ENCODE measurements at places on chromosomes 16 and 17.
A peak's percentile ranks its signal among the peaks of the same experiment; 100 is the strongest.

- H3K27me3 ChIP-seq, result no peaks in the 10 kb centered on the region
- H3K4me1 ChIP-seq, result peaks cover 21% of the 10 kb centered on the region
- H3K27ac ChIP-seq, result no peak overlapping the region
- peaks cover 48% of the 10 kb centered on the region for H3K36me3 ChIP-seq
These were observed 36.4 kb downstream of the SEC14L1 start for GRCh38 chr17:77177002-77177741.

- H3K36me3 ChIP-seq, result no peaks in the 10 kb centered on the region
- no peaks in the 10 kb centered on the region for H3K27me3 ChIP-seq
- H3K27ac ChIP-seq, result no peak overlapping the region
- DNase-seq, result peak; percentile 80
These were observed 25.7 kb downstream of the CIBAR2 start for GRCh38 chr16:85086347-85087291.

DNA sequence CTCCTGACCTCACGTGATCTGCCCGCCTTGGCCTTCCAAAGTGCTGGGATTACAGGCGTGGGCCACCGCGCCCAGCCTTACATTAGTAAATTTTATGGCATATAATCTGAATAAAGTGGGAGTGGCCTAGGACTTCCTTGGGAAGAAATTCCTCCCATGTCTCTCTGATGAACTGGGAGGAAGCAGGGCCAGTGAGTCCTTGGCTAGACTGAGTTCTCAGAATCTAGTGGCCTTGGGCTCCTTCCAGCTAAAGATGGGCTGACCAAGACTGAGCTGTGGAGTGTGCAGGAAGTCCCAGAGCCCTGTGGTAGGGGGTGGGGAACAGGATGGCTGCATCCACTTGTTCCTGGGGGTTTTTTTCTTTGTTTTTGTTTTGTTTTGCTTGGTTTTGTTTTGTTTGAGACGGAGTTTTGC is 10.0 kb upstream of the NAGLU start:
- peaks cover 27% of the 10 kb centered on the region for H3K4me1 ChIP-seq
- H3K4me3 ChIP-seq, result no peak overlapping the region
- H3K27me3 ChIP-seq, result no peaks in the 10 kb centered on the region
- H3K36me3 ChIP-seq, result peaks cover 2% of the 10 kb centered on the region
- H3K27ac ChIP-seq, result no peak overlapping the region

GRCh38 chr17:45338023-45338781 is 21.4 kb upstream of the MAP3K14 start:
- DNase-seq, result no peak
- H3K27ac ChIP-seq, result no peak overlapping the region
- no peaks in the 10 kb centered on the region for H3K27me3 ChIP-seq
- peaks cover 5% of the 10 kb centered on the region for H3K4me1 ChIP-seq
- H3K4me3 ChIP-seq, result no peak overlapping the region

DNA sequence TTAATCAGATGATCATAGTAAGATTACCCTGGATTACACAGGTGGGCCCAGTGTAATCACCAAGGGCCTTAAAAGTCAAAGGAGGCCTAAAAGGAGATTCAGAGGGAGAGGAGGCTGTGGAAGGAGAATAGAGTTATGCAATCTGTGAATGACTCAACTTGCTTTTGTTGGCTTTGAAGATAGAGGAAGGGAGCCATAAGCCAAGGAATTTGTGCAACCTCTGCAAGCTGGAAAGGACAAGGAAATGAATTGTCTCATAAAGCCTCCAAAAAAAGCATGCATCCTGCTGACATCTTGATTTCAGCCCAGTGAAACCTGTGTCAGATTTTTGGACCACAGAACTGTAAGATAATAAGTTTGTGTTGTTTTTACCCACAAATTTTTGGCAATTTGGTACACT is 109.6 kb downstream of the CNTNAP4 start:
- no peak for DNase-seq
- no peaks in the 10 kb centered on the region for H3K27me3 ChIP-seq
- H3K36me3 ChIP-seq, result no peaks in the 10 kb centered on the region
- H3K4me1 ChIP-seq, result no peaks in the 10 kb centered on the region
- no peak overlapping the region for H3K4me3 ChIP-seq
- no peak overlapping the region for H3K27ac ChIP-seq

GRCh38 chr17:57514614-57515013 is 230.5 kb downstream of the CCDC182 start:
- H3K27ac ChIP-seq, result no peak overlapping the region
- peaks cover 13% of the 10 kb centered on the region for H3K4me1 ChIP-seq
- peaks cover 7% of the 10 kb centered on the region for H3K36me3 ChIP-seq
- DNase-seq, result no peak

DNA sequence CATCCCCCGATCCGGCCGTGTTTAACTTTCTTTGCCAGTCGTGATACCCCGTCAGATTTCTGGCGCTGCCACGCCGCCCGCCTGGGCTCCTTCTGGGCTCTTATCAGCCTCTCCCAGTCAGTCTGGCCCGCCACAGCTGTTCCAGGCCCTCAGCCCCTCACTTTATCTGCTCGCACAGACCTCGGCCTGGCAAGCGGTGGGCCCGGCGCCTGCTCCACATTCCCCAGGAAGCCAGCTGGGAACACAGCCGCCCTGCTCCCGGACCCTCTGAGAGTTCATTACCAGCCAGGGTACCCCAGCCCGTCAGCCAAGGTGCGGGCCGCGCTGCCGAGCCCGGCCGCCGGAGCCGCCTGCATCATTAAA is 157.5 kb downstream of the ZNF423 start:
- H3K4me1 ChIP-seq, result no peaks in the 10 kb centered on the region
- peaks cover 30% of the 10 kb centered on the region for H3K27me3 ChIP-seq
- DNase-seq, result no peak

DNA sequence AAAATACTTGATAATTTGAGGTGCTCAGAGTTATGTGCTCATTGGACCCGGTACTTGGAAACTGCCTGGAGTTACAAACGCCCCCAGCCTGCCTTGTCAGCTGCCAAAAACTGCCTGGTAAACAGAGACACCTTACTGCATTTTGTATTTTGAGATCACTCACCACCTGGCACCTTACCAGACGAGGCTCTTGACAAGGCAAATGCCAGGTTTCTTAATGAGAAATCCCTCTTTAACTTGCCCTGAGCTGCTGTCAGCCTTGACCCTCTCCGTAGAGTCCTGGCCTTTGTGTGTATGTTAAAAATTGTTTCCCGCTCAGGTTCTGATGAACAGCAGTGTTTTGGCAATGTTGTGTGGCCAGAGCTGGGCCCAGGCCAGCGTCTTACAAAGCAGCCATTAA is 28.8 kb downstream of the SYT17 start:
- H3K4me3 ChIP-seq, result no peak overlapping the region
- no peak overlapping the region for H3K27ac ChIP-seq
- DNase-seq, result no peak
- no peaks in the 10 kb centered on the region for H3K36me3 ChIP-seq
- no peaks in the 10 kb centered on the region for H3K4me1 ChIP-seq
- H3K27me3 ChIP-seq, result peaks cover 5% of the 10 kb centered on the region

- no peaks in the 10 kb centered on the region for H3K27me3 ChIP-seq
- H3K4me3 ChIP-seq, result no peak overlapping the region
- no peaks in the 10 kb centered on the region for H3K36me3 ChIP-seq
- H3K27ac ChIP-seq, result no peak overlapping the region
- DNase-seq, result no peak
- H3K4me1 ChIP-seq, result no peaks in the 10 kb centered on the region
These were observed 770.8 kb upstream of the SOX9 start for GRCh38 chr17:71349908-71350600.

GRCh38 chr16:31016018-31016417 is 5.6 kb upstream of the STX1B start:
- H3K27me3 ChIP-seq, result peaks cover 30% of the 10 kb centered on the region
- H3K36me3 ChIP-seq, result no peaks in the 10 kb centered on the region
- no peak for DNase-seq

DNA sequence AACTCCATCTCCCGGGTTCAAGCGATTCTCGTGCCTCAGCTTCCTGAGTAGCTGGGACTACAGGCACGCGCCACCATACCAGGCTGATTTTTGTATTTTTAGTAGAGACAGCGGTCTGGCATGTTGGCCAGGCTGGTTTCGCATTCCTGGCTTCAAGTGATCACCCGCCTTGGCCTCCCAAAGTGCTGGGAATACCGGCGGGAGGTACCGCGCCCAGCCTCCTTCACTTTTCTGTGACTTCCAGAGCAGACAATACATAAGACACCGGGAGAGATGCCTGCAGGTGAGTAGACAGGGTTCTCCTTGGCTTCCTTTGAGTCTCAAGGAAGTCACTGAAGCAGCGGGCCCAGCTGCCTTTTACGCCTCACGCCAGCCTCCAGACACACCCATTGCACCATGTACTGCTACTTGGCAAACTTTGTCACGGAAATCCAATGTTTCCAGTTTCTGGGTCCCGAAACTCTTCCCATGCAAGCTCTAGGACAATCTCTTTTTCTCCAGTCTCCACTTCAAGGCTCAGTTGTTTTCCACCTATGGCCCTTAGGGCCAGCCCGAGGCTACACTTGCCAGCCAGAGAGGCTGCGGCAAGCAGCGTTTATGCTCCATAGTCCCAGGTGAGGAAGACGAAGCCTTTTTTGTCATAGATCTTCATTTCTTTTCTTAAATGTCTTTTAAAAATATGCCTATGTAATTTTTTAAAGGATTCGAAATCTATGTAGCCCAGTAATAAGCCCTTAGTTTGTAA is 886 bp upstream of the OR1F1 start:
- no peak for DNase-seq
- H3K36me3 ChIP-seq, result peaks cover 8% of the 10 kb centered on the region
- no peak overlapping the region for H3K4me3 ChIP-seq
- H3K27ac ChIP-seq, result no peak overlapping the region

DNA sequence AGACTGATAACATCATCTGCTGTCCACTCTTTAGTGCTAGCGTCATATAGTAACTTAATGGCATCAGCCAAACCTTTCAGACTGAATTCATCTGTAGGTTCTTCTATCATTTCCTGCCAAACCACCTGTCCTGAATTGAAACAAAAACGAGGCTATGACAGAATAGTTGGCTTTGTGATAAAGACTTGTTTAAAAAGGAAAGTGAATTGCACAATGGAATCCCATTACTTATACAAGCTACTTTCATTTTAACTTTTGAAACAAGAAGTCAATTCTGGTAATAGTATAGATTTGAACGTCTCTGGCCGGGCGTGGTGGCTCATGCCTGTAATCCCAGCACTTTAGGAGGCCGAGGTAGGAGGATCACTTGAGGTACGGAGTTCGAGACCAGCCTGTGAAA is 18.2 kb downstream of the LASP1NB start:
- no peak overlapping the region for H3K4me3 ChIP-seq
- peaks cover 14% of the 10 kb centered on the region for H3K4me1 ChIP-seq
- DNase-seq, result no peak
- no peaks in the 10 kb centered on the region for H3K36me3 ChIP-seq
- H3K27me3 ChIP-seq, result no peaks in the 10 kb centered on the region

DNA sequence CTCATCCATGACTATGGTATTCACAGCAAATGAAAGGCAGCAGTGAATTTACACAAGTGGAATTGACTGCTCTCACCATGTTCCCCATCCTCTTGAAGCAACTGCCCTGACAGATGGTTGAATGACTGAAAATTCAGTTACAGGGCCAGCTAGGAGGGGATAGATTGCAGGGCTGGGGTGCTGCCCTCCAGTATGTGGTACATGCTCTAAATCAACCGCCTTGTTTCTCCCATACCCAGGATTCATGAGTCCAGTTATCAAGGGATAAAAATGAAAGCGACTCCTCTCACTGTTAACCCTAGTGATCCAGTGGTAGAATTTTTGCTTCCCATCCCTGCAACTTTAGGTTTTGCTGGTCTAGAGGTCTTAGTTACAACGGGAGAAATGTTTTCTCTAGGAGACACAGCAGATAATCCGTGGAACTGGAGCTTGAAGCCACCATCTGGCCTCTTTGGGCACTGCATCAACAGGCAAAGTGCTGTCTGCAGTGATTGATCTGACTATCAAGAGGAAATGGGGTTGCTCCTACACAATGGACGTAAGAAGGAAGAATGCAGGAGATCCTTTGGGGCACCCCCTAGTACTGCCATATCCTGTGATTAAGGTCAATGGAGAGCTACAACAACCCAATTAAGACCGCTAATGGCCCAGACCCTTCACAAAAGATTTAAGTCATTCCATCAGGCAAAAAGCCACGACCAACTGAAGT is 32.0 kb downstream of the SCPEP1 start:
- DNase-seq, result peak; percentile 33
- peak overlapping the region; percentile 3 for H3K4me3 ChIP-seq
- no peaks in the 10 kb centered on the region for H3K27me3 ChIP-seq
- no peaks in the 10 kb centered on the region for H3K36me3 ChIP-seq
- no peak overlapping the region for H3K27ac ChIP-seq

DNA sequence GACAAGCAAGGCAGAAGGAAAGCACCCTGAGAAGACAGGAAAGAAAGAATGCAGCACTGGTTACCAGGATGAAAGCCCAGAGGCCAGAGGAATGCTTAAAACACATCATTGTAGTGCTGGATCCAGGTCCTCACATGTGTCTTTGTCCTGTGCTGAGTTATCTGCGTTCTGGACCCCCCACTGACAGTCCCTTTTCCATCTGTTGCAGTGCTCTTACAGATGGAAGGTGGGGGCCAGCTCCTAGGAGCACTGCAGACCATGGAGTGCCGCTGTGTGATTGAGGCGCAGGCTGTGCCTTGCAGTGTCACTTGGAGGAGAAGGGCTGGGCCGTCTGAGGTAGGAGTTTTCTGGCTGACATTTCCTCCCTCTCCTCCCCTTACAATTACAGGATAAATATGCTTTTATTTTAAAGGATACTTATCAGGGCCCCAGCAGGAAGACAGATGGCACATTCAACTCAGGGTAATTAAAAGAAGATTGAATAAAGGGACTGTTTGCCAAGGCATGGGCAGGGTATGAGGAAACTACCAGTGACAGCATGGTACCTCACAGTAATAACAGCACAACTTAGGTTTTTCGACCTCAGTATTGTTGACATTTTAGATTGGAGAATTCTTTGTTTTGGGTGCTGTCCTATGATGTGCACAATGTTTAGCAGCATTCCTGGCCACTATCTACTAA is 3.0 kb downstream of the EME1 start:
- peaks cover 14% of the 10 kb centered on the region for H3K4me1 ChIP-seq
- H3K27ac ChIP-seq, result no peak overlapping the region
- H3K36me3 ChIP-seq, result peaks cover 29% of the 10 kb centered on the region
- no peak overlapping the region for H3K4me3 ChIP-seq

DNA sequence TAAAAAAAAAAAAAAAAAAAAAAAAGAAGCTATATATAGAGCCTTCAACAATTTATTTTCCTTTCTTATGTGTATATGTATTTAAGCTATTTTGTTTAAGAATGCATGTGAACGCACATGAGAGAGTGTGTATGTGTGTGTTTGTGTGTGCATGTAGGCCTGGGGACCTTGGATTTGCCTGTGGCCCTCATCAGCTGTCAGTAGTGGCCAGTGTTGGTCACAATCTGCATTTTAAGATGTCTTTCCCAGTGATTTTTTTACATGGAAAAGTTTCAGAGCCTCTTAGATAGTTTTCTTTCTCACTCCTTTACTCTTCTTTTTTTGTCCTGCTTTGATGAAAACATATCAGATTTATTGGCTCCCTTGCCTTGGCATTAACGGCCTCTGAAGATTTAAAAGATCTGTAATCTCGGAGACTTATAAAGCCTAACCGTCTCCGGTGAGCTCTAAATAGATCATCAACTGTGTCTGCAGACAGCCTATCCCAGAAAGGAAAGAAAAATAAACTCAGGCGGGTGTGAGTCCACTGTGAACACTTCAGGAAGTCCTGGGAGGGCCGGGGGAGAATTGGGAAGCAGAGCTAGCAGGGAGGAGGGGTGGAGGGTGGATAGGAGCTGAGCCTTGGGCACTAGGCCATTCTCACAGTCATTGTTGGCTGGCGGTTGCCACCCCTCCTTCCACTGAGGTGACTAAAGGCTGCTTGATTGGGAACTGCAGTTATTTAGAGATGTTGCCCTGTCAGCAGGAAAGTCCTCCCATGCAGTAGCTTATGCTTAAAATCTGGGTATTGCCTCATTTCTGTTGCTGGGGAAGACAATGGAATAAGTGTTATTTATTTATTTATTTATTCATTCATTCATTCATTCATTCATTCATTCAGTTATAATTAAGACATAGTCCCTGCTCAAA is 86.8 kb downstream of the WWP2 start:
- H3K4me1 ChIP-seq, result no peaks in the 10 kb centered on the region
- no peak overlapping the region for H3K27ac ChIP-seq
- DNase-seq, result no peak

All from activated naive CD8-positive, alpha-beta T cell treated with anti-CD3 and anti-CD28 coated beads for 36 hours (primary cell).